Activated effector memory CD4-positive, alpha-beta T cell treated with Interleukin-2 at 50 U/mL for 16 hours (primary cell): ENCODE measurements at places on chromosomes 2 and 18.

GRCh38 chr2:167510071-167510759 lies 621.9 kb downstream of the XIRP2 start:
- DNase-seq, result no peak

DNA sequence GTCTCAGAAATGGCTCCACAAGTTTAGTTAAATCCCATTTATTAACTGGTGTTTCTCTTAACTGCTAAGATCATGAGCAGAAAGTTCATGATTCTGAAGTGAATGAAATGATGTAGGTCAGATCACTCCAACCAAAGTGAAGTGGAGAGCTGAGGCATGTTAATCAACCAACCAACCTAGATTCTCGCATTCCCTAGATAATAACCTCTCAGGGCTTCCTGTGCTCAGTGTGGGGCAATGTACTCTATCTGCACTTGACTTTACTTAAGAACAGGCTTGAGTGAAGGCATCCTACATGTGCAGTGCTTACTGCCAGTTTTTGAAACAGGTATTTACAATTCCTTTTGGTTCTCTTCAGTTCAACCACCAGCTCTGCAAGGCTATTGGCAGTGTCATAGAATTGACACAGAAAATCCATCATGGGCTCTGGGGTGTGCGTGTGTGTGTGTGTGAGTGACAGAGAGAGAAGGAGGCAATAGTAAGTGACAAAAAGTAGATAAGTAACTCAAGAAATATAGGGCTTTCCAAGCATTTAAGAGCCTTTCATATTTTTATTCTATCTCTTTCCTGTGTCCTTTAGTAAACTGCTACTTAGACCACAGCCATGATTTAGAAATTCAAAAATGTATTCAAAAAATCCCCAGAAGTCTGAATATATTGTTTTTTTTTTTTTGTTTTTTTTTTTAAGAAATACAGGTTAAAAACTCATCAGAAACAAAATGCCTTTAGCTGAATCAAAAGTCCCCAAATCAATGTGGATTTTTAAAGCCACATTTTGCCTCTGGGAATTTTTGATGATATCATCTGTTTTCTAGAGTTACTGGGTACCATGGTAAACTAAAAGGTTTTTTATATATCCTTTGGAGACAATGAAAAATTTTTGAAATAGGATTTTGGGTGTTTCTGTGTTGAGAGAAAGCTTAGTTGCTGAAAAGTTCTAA lies 28.6 kb downstream of the DOCK10 start:
- DNase-seq, result no peak

DNA sequence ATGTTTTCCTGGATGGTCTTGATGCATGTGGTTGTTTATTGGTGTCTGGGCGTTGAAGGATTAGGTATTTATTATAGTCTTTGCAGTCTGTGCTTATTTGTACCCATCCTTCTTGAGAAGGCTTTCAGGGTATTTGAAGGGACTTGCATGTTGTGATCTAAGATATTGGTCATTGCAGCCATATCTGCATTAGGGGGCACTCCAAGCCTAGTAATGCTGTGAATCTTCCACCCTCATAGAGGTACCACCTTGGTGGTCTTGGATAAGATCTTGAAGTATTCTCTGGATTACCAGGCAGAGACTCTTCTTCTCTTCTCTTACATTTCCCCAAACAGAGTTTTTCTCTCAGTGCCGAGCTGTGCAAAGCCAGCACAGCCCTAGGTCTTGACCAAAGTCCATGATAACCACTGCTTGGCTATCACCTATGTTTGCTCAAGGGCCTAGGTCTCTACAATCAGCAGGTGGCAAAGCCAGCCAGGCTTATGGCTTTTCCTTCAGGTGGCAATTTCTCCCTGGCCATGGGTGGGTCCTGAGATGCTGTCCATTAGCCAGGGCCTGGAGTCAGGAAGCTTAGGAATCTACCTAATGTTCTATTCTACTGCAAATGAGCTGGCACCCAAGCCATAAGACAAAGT lies 15.4 kb upstream of the PPP1R1C start:
- no peak for DNase-seq

DNA sequence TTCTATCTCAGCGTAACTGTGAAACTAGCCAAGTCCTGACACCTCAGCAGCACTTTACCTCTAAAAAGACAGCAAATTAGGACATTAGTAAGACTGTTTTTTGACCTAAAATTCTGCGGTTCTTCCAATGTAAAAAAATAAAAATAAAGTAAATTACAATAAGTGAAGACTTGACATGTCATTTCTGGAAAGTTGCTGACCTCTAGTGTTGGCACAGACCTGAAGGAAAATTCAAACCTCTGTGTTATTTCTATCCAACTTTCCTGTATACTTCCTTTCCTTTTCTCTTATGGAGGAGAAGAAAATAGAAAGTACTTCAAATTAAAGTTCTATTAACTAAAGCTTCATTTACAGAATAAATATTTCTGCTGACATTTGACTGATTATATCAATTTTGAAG lies 110.6 kb downstream of the TMEM182 start:
- DNase-seq, result no peak

GRCh38 chr18:62061821-62062478 lies 124.9 kb downstream of the PIGN start:
- DNase-seq, result no peak

GRCh38 chr18:55647331-55647730 lies 59.3 kb upstream of the TCF4 start:
- no peak for DNase-seq

- DNase-seq, result no peak
Observed at GRCh38 chr2:172173174-172173706, 70.5 kb upstream of the DLX2 start.

- no peak for DNase-seq
Observed at GRCh38 chr2:47695800-47696477, 87.0 kb upstream of the MSH6 start.

DNA sequence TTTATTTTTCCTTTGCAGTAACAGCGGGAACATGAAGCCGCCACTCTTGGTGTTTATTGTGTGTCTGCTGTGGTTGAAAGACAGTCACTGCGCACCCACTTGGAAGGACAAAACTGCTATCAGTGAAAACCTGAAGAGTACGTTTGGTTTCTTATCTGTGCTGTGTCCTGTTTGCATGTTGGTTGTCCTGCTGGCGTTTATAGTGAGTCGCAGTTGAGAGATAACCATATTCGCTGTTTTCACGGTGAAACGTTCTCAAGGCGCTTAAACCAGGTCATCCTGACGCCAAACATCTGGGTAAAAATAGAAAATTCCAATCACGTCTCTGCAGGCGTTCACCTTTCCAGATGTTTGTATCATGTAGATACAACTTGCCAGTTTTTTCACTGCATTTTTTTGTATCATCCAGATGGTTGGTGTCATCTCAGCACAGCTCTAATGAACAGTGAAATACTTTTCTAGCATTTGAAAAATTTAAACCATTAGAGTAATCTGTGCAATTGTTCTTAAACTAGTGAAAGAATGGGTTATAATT lies 21.2 kb downstream of the CLUL1 start:
- DNase-seq, result no peak

- no peak for DNase-seq
Observed at GRCh38 chr2:112634153-112634873, 11.4 kb upstream of the SLC20A1 start.

GRCh38 chr2:107727318-107727717 lies 99.4 kb upstream of the RGPD4 start:
- no peak for DNase-seq

DNA sequence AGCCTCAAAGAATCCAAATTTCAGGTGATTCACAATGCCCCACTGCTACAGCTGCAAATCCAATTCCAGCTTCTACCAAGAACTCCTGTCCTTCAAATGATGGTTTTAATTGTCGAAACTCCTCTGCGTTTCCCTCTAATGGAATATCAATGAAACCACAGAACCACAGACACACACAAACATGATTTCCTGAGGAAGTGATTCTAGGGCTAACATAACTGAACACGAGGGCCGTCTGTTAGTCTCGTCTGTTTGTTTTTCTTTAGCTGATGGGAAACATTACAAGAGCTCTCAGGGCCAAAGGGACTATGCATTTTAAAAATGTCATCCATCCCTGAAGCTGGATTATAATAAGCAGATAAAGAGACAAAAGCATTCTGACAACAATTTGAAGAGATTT lies 59.4 kb downstream of the RNF152 start:
- no peak for DNase-seq

DNA sequence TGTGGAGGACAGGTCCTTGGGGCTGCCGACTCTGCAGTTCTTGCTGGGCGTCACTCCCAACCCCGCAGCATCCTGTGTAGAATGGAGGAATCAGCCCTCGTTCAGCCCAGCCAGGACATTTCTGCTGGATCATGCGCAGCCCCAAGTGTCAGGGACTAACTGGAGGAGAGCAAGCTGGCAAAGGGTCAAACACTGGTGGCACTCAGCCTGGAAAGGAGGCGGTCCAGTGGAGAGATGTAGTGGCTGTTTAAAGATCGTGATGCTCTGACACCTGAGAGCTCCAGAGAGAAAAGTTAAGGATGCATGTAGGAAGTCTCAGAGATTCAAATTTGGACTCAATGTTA lies 63.6 kb upstream of the SH3RF3 start:
- no peak for DNase-seq

DNA sequence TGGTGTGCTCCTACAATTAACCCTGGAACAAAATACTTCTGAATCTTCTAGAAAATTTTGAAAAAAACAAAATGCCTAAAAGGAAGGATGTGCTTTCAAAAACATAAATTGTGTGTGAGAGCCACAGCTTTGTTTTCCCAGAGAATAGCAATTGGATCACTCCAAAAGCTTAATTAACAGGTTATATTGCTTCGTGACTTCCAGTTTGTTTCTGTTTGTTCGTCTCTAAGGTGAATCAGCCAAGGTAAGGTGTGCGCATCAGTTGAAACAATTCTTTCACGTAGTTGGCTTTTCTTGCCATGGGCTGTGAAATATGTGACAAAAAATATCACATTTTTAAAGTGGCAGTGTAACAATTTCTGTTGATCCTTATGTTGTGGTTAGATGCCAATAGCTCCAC lies 90.3 kb upstream of the BARD1 start:
- DNase-seq, result no peak

- no peak for DNase-seq
Observed at GRCh38 chr2:111642586-111643327, 241.2 kb downstream of the ANAPC1 start.

- DNase-seq, result no peak
Observed at GRCh38 chr2:16861530-16861929, 195.9 kb upstream of the CYRIA start.

- no peak for DNase-seq
Observed at GRCh38 chr2:106165029-106165428, 29.1 kb downstream of the UXS1 start.

GRCh38 chr18:44651918-44652572 lies 28.6 kb upstream of the SETBP1 start:
- no peak for DNase-seq
